Activated naive CD4-positive, alpha-beta T cell (primary cell): ENCODE measurements at places on chromosomes 6 and 20.
A peak's percentile ranks its signal among the peaks of the same experiment; 100 is the strongest.

GRCh38 chr6:154001494-154002285 lies 37.4 kb upstream of the OPRM1 start:
- no peak for DNase-seq

- no peak for DNase-seq
These were observed 5.4 kb downstream of the SYS1 start for GRCh38 chr20:45368221-45368980.

DNA sequence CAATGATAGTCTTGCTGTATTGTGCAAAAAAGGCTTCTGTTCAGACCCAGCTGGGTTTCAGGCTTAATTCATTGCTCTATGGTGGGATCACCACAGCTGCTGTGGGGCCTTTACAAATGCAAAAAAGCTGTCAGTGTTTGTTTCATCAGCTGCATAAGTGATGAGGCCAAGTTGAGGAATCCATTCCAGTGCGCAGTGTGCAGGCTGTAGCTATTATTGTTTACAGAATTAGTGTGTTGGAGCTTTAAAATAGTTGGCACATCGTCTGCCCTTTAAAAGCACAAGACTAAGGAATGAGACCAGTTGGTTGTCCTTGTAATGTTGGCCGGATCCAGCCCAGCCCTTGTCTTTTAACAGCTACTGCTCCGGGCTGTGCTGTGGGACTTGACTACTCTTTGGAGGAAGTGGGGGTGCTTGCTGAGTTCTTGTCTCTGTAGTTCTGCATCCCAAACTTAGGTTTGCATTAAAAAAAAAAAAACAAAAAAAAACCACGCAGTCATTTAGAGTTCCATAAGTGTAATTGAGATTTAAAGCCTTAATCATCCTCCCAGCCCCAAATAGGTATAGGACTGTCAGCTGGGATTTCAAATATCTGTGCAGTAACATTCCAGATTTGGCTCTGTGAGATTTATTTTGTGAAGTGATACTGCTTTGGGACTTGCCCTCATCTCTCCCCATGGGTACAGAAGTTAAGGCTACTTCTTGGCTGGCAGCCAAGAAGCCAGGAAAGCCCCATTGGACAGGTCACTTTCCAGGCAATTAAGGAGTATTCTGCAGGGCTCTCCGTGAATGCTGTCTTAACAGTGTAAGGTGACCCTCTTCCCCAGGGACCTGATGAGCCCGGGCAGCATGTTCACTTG lies 19.3 kb downstream of the JARID2 start:
- no peak for DNase-seq

DNA sequence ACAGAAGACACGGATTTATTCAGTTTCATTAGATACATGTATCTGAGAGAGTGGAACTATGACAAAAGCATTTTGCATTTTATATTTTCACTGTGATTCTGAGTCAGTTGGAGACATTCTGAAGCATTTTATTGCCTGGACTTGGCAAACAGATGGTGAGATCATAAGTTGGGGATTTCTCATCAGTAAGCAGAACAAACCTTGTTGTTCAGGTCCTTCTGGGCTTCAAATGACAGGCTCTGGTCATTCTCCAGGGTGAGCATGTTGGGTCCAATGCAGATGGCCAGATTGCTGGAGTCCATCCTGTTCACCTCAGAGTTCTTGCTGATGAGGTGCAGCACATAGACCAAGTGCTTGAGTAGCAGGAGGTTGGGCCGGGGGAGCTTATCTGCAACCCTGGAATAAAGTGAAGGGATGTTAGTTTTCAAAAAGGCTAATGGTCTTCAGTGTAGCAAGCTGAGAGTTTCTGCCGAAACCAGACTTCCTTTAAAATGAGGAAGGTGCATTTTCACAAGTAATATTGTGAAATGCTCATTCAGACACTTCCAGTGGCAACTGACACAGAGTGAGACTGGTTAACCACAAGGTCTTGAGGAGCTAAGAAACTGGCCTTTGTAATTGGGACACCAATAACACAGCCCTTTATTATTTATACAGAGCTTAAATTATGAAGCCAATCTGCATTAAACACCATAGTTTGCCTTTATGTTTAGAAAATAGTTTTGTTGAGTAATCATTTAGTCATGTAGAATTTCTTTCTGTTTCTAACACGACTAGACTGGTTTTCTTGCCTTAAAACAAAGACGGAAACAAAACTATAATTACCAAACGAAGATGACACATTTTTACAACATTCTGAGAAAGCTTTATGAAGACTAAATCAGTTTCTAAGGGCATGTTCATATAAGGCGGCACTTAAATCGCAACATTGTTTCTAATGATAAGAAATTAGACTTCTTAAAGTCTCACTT lies 5.6 kb downstream of the TAGAP start:
- DNase-seq: no peak

DNA sequence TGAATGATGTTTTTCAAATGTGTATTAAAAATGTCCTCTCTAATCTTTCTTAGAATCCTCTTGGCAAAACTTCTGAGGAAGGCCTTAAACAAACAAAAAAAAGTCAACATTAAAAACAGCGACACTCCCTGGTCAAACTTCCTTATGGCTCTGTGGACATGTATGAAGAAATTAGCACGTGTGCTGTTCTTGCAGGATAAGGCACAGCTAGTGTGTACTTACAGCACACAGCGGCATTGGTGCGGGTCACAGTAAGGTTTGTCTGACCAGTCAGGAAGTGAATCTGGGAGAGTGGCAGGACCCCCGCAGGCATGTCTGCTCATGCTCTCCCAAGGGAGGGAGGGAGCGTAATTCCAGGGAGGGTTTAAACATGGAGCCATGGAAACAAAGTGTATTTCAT lies 38.8 kb downstream of the SLC22A1 start:
- no peak for DNase-seq

DNA sequence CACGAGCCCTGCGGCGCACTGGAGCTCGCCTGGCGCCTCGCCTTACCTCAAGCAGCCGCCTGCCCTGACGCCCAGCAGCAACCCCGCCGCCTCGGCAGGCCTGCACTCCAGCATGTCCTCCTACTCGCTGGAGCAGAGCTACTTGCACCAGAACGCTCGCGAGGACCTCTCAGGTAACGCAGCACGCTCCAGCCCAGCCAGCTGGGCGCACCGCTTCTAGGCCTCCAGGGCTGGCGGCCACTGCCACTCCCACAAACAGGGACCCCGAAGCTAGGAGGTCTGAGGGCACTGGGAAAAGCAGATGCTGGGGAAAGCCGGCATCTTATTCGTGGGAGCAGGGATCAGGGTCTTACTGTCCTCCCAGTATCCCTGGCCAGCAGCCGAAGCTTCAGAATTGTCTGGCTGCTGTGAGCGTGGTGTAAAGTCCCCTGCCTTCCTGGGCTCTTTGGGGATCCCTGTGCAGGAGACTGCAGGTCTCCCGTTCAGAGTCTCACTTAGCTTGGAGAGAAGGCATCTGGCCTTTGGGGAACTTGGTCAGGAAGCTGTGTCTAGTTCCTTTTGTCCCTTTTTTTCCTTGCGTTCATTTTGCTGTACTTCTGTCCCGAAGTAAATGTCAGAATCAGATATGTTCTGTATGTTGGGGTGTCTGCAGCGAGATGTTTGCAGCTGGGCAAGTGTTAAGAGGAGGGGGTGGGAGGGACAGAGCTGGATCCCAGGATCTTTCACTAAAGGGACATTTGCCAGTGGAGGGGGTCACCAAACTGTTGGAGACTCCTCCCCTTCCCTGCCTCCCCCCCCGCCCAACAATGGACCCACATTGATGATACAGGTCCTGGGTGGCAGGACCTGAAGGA lies 1.8 kb downstream of the FOXF2 start:
- DNase-seq: no peak

DNA sequence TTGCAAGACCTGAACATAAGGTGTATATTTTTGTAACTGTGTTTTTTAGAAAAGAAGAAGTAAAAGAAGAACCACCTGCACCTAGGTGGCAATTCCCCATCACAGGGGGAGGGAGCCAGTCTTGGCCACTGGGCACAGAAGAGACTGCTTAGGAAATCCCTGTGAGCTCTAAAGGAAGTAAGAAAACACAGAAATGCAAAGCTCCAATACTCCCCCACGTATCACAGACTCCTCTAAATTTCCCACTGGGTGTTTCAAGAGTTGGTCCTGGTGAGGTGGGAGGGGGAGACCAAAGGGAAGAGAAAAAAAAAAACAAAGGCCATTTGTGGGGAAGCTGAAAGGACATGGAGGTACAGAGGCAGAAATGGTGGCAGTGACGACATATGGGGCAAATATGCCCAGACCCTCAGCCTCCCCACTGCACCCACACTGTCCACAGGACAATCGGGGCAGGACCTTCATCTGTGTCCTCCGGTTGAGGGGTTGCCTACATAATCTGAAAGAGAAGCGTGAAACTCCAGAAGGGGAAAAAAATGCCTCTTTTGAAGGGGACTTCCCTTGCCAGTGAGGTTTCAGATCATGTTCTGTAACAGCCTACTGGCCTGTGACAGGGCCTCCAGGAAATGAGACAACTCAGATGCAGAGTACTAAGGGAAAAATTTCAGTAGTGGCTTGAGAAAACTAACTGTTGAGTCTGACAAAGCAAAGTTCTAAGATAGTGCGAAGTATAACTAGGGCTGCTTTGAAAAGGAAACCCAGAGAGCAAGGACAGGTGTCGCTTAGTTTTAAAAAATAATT lies 226.2 kb upstream of the MARCKS start:
- DNase-seq: no peak

GRCh38 chr6:143673669-143674068 lies 4.1 kb upstream of the PHACTR2 start:
- DNase-seq: no peak

DNA sequence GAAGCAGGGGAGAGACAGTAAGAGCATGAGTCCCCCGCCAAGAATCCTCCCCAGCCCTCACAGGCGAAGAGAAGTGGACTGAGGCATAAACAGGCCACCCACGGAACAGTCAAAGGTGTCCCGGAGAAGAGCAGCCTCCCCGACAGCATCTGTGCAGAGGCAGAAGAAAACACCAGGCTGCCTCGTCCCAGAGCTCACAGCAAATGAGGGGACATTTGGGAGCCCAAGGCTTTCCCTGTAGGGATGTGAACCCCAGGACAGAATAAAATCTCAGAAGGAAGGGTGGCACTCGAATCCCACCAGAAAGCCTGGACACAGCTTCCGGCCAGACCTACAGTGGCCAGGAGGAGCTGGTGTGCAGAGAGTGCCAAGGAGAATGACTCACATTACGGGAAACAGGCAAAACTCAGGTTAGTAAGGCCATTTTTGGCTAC lies 90.4 kb downstream of the DLL1 start:
- no peak for DNase-seq

DNA sequence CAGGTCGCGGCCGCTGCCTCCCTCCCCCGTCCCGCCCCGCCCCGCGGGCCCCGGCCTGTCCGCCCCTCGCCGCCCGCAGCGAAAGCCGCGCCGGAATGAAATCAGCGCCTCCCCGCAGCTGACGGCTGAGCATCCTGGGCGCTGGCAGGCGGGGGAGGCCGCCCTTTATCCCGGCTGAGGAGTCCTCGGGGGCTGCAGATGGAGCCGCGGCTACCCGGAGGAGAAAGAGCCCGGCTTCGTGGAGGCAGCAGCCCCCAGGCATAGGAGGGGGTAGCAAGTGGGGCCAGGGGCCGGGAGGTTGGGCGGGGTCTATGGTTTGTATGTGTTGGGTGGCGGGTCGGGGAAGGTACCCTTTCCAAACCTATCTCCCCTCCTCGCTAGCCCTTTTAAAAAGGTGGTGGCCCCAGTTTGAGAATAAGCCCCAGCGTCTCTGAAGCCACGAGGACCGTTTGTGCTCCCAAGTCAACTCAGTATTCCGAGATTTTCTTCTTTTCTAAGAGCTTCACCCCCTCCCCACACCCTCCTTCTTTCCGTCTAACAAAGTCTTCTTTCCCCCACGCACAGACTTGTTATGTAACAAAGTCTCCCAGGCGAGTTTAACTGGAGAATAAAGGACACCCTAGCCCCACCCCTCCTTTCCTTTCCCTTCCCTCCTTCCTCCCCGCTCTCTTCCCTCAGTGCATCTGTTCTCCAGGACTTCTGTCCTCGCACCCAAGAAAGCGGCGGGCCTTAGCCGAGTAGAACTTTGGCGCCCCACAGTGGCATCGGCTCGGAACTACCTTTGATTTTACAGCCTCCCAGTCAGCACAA lies 11.0 kb downstream of the POU3F2 start:
- peak; percentile 22 for DNase-seq

DNA sequence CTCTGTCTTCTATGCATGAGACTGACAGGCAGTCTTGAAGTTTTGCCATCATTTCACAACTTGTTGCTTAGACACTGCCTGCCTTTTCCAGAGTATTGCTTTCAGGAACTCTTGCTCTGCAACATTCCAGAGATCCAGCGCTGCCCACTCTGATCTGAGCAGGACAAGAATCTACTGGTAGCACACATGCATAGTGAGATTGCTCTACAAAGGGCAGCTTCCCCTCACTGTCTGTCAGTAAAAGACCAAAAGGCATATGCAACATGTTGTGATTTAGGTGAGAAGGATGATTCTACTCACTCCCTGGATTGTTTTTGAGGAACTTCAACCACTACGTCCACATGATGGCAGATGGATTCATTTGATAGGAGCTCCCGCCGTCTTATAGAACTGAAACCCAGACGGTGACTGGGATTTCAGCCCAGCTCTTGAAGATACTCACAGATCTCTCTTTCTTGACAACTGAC lies 259.1 kb downstream of the ARID1B start:
- no peak for DNase-seq

DNA sequence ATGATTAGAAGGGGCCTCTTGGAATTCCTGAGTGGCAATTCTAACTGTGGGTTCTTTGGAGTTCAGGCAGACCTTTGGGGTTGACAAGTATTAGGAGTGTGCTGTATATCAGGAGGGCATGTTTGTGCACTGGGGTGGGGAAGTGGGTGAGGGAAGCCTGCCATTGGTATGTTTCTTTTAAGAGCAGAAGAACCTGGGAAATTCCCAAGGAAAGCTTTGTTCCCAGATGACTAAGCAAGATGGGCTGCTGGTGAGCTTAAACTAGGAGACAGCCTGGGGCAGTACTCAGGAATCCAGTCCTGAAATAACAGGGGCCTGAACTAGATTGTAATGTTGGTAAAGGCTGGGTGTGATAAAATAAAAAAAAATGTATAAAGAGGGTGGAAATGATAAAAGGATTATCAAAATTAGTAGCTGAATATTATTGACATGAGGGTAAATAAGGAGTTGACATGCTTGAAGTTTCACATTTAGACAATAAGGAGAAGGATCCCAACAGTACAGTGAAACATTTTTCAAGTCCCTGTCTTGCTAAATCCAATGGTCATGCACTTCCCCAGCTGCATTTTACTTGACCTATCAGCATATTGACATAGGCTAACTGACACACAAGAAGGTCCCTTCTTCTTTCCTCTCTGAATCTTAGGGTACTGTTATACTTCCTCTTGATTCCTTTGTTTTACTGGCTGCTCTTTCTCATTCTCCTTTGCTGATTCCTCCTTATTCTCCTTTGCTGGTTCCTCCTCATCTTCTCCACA lies 18.4 kb upstream of the IFNGR1 start:
- DNase-seq: no peak

GRCh38 chr6:52352239-52353018 lies 9.5 kb upstream of the PAQR8 start:
- no peak for DNase-seq

DNA sequence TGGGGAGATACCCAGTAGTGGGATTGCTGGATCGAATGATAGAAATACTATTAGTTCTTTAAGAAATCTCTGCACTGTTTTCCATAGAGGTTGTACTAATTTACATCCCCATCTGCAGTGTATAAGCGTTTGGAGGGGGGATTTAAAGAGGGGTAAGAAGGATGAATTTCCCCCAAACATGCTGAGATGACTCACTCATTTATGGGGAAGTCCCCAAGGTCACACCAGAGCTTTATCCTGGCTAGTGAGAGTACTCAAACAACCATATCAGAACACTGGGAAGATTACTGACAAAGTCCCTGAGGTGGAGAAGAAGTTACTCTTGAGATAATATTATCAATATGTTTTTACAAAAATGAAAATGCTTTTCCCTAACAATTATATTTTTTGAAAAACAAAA lies 44.0 kb downstream of the ROS1 start:
- no peak for DNase-seq
